A172 (cell line): ENCODE measurements at places on chromosomes 1 and 21.

DNA sequence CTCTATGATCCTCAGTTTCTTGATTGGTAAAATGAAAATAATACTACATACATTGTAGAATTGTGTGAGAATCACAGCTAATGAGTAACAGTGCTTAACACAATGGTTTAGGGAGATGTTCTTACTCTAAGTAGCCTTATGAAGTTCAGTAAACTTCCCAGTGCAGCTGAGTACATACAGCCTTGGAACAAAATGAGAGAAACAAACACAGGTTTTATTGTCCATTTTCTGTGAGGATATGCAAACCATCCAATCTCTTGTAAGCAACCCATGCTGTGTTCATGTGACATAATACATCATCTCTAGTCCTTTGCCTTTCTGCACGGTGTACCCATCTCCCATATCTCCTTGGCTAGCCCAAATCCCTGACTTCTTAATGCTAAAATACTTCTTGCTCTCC lies 14.7 kb upstream of the STRIP1 start:
- DNase-seq: no peak

DNA sequence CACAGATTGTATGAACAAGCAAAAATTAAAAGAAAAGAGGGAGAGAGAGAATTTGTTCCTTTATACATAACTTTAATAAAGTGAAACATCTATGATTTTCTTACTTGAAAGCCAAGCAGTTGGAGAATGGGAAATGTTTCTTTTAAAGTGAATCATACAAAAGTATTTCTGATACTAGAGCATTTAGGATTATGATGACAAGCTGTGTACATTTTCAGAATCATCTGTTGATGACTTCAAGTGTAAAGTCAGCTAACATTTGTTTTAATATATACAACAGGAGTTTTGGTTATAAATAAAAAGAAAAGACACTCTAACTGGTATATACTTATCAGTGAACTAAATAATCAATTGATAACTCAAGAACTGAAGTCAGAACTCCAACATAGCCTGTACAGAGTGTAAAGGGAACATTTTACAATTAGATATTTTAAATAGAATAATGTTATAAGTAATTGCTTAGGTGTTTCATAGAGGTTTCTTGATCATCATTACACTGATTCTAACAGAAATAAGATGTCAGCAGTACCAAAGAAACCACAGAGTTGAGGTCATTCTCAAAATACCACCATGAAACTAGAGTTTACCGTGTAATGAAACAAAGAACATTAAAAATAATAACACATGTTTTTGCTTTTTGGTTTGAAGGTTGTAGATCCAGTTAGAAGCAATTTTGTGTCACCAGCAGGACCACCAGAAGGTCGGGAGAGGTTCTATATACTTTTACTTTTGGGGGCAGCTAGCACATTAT lies 103.4 kb downstream of the COL24A1 start:
- DNase-seq: no peak

- no peak for DNase-seq
These were observed 311.0 kb upstream of the PROX1 start for GRCh38 chr1:213676736-213677135.

- DNase-seq: peak; percentile 61
These were observed 60.0 kb upstream of the ATP5PO start for GRCh38 chr21:33975548-33976081.

GRCh38 chr1:60886090-60886489 lies 196.3 kb upstream of the NFIA start:
- no peak for DNase-seq

- peak; percentile 70 for DNase-seq
These were observed 111.1 kb downstream of the TLR5 start for GRCh38 chr1:223031733-223032601.

- DNase-seq: no peak
These were observed 16.4 kb downstream of the CAPZA1 start for GRCh38 chr1:112636056-112636455.

GRCh38 chr1:47681735-47682134 lies 243.9 kb downstream of the FOXD2 start:
- no peak for DNase-seq

- DNase-seq: no peak
These were observed 87.4 kb upstream of the HIVEP3 start for GRCh38 chr1:42006093-42006492.

- DNase-seq: no peak
These were observed 155.0 kb downstream of the PCNX2 start for GRCh38 chr1:233140499-233140898.

GRCh38 chr21:22120616-22121266 lies 1122.5 kb downstream of the NCAM2 start:
- peak; percentile 11 for DNase-seq

GRCh38 chr1:234848972-234849649 lies 239.1 kb upstream of the IRF2BP2 start:
- DNase-seq: peak; percentile 94

DNA sequence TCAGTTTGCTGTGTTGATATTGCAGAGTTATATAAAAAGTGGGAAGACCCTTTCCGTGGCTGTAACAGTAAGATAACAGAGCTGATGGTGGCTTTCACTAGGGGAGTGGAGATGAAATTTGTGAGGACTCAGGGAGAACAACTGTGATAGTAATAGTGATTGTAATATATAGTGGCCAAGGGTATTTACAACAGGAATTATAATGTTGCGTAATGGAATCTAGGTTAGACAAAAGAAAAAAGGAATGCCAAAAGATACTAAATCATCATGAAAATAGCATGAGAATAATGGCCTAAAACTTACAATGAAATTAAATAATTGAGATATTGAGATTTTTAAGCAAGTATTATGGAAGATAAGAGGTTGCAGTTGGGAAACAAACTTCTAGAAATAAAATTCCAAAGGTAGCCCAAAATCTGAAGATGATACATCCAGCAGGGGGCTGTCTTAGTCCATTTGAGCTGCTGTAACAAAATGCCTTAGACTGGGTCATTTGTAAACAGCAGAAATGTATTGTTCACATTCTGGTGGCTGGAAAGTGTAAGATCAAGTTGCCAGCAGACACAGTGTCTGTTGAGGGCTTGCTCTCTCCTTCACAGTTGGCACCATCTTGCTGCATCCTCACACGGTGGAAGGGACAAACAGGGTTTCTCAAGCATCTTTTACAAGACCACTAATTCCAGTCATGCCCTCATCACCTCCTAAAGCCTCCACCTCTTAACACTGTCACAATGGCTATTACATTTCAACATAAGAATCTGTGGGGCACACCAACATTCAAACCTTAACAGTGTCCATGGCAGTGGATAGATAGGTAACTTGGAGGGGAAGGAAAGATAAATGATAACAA lies 711.2 kb downstream of the MRPL39 start:
- DNase-seq: peak; percentile 78

GRCh38 chr1:40244138-40244744 lies 3.5 kb upstream of the TMCO2 start:
- DNase-seq: no peak

GRCh38 chr1:27682351-27682944 lies 10.5 kb upstream of the IFI6 start:
- no peak for DNase-seq

- DNase-seq: no peak
These were observed 52.4 kb downstream of the CHD5 start for GRCh38 chr1:6127587-6128163.

DNA sequence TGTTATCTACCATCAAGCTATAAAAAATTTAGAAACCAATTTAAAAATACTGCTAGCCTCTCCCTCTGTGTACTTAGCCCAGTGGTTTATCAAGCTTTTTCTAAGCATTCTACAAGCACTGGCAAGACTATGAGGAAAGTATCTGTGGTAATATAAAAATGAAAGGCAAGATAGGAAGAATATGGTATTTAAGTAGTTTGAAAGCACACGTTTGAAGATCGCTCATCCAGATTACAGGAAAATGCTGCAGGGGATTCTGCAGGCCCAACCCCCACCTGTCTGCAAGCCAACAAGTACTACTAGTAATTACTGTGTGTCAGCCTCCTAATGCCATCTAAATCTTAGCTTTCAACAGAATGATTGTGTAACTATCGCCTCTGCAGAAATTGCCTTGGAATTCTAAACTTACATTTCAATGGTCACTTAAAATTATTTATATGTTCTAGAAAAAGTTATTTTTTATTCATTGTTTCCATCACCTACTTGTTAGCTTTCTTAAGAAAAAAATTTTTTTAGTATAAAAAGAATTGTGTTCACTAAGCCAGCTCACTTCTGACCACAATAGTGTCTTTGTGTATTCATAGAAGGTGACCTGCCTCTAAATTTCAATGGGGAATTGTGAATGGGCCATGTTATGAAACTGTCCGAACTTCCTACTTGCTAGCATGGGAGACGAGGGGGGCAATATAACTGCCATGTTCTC lies 8.5 kb downstream of the ERRFI1 start:
- DNase-seq: no peak

- no peak for DNase-seq
These were observed 69.3 kb downstream of the GLIS1 start for GRCh38 chr1:53669621-53670191.

GRCh38 chr1:2480986-2481364 lies 4.9 kb downstream of the PLCH2 start:
- DNase-seq: no peak

- DNase-seq: no peak
These were observed 3.4 kb downstream of the SPATC1L start for GRCh38 chr21:46180778-46181391.

DNA sequence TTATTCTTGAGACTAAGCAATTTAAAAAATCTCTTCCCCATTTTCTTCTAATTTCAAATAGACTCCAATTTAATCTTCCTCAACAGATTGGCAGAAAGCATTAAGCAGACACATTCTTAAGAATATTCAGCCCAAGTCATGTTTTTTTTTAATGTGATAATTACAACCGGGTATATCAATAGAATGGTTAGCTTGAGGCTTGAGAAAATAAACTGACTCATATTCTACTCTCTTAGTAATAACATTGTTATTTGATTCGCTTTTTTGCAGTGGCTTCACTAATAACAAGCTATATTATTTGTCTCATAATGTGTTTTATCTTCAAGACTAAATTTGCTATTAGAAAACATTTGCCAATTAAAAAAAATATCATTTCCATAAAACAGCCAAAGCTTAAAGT lies 488.6 kb upstream of the RGS18 start:
- DNase-seq: peak; percentile 49

DNA sequence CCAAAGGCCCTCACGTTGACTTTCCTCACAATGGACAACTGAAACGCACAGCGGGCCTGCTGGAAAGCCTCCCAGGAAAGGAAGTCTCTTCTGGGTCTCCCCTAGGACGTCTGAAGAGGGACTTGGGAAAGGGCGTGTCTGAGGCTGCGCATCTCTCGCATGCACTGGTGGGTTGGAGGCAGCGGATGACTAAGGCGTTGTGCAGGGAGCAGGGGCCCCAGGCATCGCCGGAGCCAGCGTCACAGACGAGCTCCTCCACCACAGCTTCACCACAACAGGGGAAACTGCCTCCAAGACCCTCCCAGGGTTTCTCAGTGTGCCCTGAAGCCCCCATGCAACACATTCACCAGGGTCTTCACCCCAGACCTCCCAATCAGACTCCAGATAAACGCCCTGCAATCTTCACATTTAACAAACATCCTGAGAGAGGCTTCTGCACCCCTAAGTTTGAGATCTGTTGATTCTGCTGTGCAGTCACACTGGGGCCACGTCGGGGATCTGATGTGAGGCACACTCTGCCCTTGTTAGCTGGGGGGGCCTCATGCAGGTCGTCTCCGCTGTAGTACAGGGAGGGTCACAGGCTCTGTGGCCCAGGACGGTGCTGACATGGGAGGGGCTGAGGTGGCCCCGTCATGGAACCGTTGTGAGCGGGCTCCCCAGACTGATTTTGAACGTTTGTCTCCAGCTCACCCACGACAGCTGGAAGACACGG lies 7.0 kb upstream of the TFF1 start:
- no peak for DNase-seq

GRCh38 chr1:169941982-169942830 lies 48.5 kb upstream of the SCYL3 start:
- peak; percentile 62 for DNase-seq

DNA sequence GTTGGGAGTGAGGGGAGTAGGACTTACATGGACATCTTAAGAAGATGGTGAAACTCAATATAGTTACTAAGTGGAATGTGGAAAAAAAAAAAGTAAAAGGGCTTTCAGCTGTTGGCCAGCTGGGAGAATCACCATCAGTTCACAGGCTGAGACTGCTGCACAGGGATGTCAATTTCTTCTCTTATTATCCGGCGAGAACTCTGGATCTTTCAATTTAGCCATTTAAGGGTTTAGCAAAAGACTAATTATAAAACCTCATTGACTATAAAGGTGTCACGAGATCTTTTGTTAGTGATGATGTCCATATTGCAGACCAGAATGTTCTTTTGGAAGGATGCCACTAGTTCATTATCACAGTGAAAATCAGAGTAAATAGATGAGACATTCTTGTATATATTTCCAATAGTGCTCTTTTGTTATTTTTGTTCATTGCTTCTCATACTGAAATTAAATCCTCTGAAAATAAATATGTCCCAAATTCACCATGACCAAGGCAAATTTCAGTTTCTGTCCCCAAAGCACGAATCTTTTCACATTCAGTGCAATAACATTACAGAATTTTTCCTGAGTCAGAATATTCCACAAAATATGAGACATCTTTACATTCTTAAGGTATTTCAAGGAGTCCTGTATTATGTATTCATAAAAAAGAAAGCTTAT lies 266.1 kb downstream of the DNM3 start:
- no peak for DNase-seq

- DNase-seq: peak; percentile 65
These were observed 333.6 kb upstream of the RUNX1 start for GRCh38 chr21:35382696-35383095.

GRCh38 chr1:246569248-246570238 lies 3.3 kb downstream of the CNST start:
- DNase-seq: peak; percentile 19

DNA sequence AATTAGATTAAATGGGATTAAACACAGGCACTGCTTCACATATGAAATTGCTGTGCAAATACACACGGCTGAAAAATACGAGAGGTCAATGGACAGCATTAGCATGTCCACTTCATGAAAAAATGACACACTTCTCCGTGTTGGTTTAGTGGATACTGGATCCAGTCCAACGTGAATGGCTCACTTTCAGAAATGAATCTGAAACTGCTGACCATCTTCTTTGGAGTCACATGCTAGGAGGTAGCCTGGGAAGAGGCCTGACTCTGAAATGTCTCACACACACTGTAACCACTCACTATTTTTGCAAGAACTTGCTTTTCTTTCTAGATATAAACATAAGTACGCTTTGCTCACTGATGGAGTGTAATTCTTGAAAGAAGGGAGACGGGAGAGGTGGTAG lies 127.3 kb downstream of the HLCS start:
- DNase-seq: no peak

- DNase-seq: no peak
These were observed 15.5 kb downstream of the TEX35 start for GRCh38 chr1:178528228-178528952.

DNA sequence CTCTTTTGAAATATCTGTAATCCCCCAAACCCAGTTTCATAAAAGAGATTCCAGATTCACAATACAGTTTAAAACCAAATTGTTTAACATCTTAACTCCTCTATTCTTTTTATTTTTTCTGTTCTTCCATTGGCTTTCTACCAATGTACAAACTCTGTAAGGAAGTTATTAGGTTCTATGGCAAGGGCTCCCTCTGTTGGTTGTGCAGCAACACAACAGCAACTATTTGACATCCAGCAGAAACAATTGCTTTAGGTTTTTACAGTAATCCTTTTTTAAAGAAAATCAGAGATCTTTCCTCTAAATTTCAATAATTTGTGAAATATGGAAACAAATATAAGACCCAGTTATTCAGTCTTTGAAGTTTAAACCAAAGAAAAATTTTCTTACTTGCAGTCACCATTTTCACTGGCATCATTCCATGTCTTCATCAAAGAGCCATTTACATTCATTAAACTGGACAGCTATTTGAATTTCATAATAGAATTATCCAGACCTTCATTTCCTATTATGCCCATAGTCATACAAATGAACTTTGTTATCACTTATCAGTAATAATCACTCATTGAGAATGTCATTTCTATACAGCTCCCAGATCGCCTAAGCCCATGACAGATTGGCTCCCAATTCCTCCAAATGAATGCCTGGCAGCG lies 46.5 kb upstream of the RNF11 start:
- peak; percentile 66 for DNase-seq
